ENCODE measurements at places on chromosomes 5 and 9. TPM values are rescaled to one million over a fixed set of nuclear protein-coding genes. Genes with fewer than 3 reads are reported as not detected.

DNA sequence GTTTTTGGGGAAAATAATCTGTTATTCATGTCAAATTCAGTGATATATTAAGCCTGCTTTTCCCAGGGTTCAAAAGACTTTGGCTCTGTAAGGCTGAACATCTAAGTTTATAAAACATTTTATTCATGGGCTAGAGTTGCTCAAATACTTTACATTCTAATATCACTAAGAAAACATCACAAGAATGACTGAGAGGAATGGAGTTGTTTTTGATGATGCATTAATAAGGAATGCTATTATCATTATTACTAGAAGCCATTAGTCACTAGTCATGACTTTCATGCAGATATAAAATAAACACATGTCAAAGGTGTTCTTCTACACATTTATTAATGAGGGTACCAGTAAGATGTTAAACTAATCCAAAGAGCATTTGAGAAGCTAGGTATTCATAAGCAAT, 185.5 kb upstream of the KCNN2 start:
- no peak for DNase-seq

DNA sequence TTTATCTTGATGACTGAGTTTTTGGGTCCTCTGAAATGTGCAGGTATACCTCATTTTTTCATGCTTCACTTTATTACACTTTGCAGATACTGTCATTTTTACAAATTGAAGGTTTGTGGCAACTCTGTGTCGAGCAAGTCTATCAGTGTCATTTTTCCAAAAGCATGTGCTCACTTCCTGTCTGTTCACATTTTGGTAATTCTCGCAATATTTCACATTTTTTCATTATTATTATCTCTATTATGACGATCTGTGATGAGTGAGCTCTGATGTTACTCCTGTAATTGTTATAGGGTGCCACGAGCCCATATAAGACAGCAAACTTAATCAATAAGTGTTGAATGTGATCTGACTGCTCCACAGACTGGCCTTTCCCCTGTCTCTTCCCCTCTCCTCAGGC, 73.4 kb upstream of the FBXW11 start:
- DNase-seq: no peak

DNA sequence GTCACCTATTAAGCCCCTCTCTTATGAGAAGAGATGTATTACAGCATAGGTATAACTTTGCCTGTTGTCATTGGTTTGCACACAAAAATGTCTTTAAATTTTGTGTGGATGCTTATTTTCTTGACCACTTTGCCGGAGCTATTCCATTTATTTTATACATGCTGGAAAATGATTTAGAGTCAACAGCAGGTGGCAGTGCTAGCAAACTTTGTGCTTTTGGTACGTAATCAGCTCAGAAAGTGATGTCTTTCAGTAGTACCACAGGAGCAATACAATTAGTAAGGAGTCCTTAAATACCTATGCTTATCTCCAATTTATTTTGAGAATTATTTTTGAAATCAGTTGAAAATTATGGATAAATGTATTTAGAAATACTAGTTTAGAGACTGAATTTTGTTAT, 19.8 kb upstream of the NUDT12 start:
- peak; percentile 22 for DNase-seq

DNA sequence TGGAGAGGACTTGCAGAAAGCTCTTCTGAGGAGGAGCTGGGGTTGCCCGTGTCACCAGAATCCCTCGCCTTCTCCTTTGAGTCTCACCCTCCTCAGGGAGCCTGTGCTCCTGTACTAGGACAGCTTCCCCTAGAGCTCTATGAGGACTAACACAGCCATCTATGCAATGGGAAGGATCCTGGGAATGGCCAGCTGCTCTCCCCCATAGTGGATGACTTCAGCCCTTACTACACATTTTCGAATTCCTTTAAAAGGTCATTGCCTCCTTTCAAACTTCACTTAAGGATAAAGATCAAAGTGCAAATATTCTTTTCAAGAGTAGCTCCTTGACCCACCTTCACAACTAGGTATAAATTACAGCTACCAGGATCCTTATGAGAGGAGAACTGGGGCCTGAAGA, 55.1 kb downstream of the PRDM6 start:
- no peak for DNase-seq

DNA sequence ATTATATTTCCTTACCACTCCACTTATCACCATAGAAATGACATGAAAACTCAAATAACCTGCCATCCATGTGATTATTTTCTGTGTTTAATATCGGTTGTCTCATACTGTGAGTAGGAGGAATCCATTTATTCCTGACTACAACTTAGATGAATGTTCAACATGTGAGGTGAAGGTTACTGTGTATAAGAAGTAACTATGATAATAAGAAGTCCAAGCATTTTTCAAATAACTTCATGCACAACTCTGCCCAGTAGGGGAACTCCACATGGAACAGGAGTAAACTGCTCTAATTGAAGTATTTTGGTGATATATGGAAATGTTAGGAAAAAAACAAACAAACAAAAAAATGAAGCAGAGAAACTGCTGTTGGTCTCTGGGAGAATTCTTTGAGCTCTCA, 447.5 kb upstream of the GRIN3A start:
- no peak for DNase-seq

DNA sequence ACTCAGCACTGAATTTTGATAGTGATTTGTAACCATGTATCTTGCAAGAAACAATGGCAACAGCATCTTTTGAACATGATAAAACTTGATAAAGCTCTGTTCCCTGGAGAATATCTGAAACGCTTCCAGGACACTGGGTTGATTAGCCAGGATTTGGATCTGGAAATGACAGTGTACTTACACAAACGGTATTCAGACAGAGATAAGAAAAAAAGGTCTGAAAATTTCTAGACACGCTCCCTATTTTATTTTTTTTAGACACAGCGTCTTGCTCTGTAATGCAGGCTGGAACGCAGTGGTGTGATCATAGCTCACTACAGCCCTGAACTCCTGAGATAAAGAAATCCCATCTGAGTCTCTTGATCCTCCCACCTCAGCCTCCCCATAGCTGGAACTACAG, 109.0 kb downstream of the GNAQ start:
- no peak for DNase-seq

Gene IFT74
- 12.6 TPM for total RNA-seq

DNA sequence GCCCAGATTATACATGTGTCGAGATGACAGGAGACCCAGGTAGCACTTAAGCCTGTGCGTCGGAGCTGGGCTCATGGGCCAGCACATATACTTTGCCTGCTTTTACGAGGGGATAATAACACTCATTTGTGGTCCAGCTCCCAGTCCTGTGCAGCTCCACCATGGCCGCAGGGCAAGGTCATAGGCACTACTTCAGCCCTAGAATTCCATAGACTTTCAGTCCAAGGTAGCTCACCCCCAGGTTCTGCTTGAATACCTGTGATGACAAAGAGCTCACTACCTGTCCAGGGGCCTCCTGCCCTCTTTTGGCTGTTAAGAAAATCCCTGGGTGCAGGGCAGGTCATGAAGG, 1.7 kb downstream of the CORO2A start:
- no peak for DNase-seq

Gene C5orf58
- not detected for total RNA-seq

Gene PRDM9
- total RNA-seq: not detected

Measured in MG63 (cell line).